ENCODE measurements at places on chromosomes 1 and 21.

GRCh38 chr1:59007820-59008598 lies 224.2 kb upstream of the JUN start:
- no peak for DNase-seq

- DNase-seq, result no peak
Measured at GRCh38 chr1:14650951-14651350, 52.5 kb downstream of the KAZN start.

- DNase-seq, result peak; percentile 16
Measured at GRCh38 chr1:173507205-173507846, 30.2 kb downstream of the PRDX6 start.

- no peak for DNase-seq
Measured at GRCh38 chr1:161304927-161305866, 4.6 kb downstream of the MPZ start.

- no peak for DNase-seq
Measured at GRCh38 chr1:119822406-119822805, 11.1 kb upstream of the REG4 start.

DNA sequence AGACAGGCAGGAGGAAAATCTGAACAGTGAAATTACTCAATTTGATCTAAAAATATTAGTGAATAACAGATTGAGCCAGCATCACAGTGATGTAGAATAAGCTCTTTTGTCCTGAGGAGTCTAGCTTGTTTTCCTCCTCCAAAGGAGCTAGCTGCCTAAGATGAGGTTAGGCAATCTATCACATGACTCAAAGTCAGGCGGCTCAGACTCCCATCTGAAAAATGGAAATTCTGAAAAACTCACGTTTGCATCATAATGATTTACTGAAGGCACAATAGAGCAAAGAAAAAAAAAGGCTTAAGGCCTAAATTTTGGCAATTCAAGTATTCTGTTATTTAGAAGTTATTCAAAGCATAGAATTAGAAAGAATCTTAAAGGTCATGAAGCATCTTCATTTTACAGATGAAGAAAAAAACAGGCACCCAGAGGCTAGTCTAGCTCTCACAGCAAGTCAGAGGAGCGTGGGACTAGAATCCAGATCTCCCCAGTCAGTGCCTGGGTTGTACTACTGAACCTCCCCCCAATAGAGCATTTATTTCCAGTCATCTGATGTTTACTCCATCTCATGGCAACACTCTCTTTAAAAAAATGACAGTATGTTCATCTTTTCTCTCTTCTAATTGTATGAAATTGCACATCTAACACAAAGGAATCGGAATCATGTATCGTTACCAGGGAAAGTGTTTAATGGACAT lies 62.5 kb upstream of the ATF3 start:
- no peak for DNase-seq

GRCh38 chr1:228375578-228376261 lies 30.9 kb downstream of the TRIM11 start:
- no peak for DNase-seq

GRCh38 chr21:14846621-14847020 lies 218.2 kb downstream of the NRIP1 start:
- no peak for DNase-seq

GRCh38 chr1:22494943-22495579 lies 43.4 kb downstream of the ZBTB40 start:
- no peak for DNase-seq

DNA sequence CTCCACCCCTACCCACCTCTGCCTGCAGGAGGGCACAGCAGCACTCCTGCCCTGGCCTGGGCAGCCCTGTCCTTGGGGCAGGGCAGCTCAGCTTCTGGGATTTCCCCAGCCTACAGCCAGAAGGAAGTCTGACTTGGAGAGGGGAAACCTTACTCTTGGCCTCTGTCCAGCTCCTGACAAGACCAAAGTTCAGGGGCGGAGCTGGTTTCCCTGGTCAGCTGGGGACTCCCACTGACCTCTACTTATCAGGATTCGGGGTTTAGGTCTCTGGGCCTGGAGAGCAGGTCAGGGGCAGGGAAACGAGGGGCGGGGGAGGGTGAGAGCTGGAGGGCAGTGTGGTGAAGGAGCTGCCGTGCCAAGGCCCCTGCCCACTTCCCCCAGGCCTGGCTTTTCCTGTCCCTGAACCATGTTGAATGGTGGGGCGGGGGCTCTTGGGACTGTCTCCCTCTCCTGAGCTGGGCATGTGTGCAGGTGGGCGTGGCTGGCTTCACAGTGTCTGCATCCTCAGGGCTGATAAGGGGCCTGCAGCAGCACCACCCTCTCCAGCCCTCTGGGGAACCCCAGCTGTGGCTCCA lies 16.8 kb upstream of the ETV3 start:
- DNase-seq, result no peak

- no peak for DNase-seq
Measured at GRCh38 chr1:63403386-63403785, 36.0 kb downstream of the ALG6 start.

DNA sequence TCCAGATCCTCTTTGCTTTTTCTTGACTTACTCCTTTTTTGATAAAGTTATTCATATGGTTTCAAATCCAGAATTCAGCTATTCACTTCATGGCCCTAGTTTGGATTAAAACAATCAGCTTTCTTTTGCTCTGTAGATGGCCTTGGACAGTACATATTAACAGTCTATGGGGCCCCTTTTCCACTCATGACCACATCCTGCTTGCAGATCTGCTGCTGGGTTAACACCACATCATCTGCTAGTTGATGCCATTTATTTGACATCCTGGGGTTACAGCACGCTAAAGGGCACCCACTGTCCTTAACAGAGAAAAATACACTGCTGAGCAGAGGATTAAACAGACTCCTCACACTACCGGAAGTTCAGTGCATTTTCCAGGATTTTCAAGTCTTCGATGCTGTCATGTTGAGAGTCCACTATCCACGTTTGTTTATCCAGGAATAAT lies 941 bp upstream of the IFI16 start:
- DNase-seq, result no peak

DNA sequence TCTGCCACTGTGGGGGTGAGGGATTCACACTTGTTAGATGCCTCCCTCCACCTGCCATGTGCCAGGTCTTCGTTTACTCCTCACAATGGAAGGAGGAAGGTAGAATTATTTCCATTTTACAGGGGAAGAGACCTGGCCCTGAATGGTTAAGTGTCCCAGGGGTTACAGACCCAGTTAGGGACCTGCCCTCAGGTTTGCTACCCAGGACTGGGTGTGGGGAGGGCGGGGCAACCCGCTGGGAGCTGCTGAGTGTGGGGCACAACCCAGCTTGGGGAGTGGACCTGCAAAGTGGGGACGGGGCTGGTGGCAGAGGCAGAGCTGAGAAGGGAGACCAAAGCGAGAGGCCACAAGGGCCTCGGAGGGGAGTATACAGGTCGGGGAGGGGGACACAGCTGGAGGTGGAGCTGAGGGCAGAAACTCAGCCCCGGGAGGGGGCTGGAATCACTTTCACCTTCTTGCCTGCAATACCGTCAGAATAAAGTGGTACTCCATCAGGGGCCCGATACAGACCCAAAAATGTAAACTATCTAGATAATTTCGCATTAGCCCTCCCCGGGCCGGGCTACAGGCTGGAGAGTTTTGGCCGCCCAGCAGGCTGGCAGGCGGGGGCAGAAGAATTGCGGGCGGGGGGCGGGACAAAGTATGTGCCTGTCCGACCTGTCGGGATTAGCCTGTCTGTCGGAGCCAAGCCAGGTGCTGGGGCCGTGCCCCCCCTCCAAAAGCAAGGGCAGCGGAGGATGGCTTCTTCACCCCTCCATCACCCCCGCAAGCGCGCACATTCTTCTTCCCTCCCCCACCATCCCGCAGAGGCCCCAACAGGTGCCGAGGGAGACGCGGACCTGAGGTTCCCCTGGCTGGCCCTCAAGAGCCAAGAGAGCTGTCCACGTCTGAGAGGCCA lies 1.4 kb downstream of the RSPO1 start:
- DNase-seq, result no peak

- DNase-seq, result peak; percentile 71
Measured at GRCh38 chr1:150165622-150166612, 16.2 kb downstream of the PLEKHO1 start.

DNA sequence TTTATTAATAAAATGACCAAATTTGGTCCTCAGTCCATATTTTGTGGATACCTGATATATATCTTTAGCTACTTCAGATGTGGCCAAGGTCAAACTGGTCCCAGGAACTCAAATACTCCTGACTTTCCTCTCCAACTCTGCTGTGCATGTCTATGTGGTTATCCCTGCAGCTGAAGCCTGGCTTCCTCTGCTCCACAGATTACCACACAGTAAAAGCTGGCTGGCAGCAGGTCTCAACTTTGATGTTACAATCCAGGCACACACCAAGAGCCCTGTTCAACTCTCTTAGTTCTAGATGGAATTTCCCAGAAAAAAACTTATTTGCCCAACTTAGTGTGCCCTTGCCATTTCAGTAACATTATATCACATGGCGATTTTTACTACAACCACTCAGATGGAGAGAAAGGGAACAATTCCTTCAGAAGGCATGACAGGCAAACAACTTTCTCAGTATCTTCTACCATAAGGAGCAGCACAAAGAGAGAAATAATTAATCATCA lies 479.5 kb downstream of the PLPP3 start:
- DNase-seq, result no peak

DNA sequence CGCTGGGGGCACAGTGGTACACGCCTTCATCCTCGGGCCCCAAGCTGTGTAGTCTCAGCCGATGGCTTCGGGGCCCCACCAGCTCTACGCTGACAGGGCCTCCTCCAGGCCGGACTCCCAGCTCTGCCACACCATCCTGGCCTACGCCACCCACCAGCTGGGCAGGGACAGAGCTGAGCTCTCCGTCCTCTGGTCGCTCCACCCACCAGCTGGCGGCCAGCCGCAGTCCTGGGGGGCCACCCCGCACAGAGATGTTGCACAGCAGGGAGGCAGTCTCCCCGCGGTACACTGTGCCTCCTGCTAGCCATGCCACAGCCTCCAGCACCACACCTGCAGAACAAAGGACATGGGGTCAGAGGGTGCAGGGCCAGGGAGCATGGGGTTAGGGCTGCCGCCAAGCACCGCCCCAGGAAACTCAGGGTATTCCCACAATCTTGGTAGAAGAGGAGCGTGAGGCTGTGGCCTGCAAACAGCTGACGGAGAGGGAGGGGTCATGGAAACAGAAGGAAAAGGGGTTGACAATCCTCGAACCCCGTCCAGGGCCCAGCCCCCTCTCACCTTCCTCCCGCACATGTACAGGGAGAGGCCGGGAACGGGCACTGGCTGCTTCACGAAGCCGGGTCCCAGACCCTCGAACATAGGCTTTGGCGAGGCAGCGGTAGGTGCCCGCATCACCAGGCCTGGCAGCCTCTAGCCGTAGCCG lies 5.9 kb downstream of the IGSF8 start:
- no peak for DNase-seq

DNA sequence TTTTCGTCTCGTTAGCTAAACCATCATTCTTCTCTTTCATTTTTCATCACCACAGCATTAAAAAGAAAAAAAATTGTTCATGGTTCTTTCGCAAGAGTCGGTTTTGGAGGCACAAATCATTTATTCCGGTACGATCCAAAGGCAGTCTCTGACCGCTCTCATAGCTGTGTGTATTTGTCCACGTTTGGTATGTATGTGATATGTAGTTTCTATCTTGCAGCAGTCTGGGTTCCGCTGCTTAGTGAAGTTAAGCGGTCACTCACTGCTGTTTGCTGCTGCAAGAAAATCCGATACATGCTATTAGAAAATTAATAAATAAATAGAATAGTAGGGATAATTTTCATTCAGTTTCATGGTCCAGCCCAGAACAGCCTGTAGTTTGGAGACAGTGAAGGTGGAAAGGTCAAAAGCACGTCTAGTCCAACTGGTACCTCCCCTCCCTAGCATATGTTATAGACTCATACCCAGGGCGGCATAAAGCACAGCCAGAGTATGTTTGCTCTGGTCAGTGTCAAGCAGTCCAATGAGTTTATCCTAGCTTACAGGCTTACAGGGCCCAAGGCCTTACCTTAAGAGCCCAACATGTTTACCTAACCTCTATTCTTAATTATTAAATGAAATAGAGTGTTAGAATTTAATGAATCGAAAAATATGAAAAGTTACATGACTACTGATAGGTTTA lies 2.5 kb downstream of the FMN2 start:
- no peak for DNase-seq

DNA sequence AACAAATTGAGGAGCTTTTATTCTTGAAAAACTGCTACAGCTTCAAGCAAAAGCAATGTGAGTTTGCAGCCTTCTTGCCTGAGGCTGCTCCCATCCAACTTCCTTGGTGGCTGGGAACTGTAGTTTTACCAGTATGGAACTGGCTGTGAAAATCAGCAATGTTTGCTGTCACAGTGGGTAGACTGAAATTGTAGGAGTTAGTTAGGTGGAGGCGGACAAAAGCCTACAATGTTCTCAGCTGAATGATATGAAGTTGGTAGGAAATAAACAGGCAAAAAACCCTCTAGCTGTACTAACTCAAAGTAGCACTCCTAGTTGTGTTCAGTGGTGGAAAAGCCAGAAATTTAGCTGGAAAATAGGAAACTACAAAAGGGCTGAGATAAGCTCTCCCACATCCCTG lies 18.5 kb downstream of the HAX1 start:
- DNase-seq, result no peak

DNA sequence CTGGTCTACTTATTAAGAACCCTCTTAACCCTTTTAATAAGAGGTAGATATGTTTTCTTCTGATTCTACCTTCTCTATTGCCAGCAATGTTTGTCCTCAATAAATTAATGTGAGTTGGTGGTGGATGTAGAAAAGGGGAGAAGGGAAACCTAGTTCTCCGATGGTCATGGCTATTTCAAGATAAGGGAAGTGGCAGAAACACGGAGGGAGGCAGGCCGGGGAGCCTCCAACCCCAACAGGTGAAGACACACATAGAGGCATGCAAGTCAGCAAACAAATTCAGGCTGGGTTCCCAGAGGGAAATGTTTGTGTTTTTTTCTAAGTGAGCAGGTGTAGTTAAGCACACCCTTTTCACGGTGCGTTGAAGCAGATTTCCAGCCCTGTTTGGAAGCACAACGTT lies 31.0 kb upstream of the CLDN14 start:
- DNase-seq, result no peak

DNA sequence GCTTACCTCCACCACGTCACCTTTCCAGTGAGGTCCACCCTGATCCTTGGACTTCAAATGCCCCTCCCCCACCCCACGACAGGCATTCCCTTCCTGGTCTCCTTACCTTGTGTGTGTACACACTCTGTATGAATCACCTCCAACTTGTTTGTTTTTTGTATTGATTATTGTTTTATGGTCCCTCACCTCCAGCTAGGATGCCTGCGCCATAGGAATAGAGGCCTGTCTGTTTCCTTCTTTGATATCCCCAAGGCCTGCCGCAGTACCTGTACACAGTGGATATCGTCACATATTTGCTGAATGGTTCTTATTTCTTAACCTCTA lies 219.6 kb upstream of the POU3F1 start:
- no peak for DNase-seq

- no peak for DNase-seq
Measured at GRCh38 chr1:38068220-38068979, 21.8 kb upstream of the POU3F1 start.

GRCh38 chr1:178052650-178053461 lies 41.0 kb upstream of the RASAL2 start:
- no peak for DNase-seq

DNA sequence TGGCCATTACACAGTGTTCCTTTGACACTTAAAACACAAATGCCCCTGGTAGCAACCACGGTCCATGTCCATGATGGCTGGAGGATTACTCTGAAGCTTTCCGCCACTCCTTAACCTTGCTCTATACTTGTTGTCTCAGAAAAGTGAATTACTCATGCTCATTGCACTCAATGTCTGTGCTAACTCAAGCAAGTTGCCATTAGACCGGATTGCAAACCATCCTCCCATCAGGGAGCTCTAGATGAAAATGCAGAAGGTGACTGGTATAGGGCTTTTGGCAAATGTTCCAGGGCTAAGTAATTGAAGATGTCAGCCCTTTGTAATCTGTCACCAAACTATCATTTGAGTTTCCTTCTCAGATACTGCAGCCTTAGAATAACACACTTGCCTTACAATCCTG lies 1288.3 kb upstream of the B3GALT2 start:
- no peak for DNase-seq
